ENCODE measurements at places on chromosomes 5 and 9. TPM values are rescaled to one million over a fixed set of nuclear protein-coding genes. Genes with fewer than 3 reads are reported as not detected.

Gene DNAH5
- 4.2 TPM for total RNA-seq

Gene SEMA5A
- total RNA-seq: 0.52 TPM

GRCh38 chr5:107615299-107615817, 55.4 kb downstream of the EFNA5 start:
- H3K36me3 ChIP-seq: peaks cover 14% of the 10 kb centered on the region
- no peak overlapping the region for H3K27ac ChIP-seq
- DNase-seq: no peak
- H3K4me1 ChIP-seq: peaks cover 79% of the 10 kb centered on the region
- no peak overlapping the region for H3K4me3 ChIP-seq

DNA sequence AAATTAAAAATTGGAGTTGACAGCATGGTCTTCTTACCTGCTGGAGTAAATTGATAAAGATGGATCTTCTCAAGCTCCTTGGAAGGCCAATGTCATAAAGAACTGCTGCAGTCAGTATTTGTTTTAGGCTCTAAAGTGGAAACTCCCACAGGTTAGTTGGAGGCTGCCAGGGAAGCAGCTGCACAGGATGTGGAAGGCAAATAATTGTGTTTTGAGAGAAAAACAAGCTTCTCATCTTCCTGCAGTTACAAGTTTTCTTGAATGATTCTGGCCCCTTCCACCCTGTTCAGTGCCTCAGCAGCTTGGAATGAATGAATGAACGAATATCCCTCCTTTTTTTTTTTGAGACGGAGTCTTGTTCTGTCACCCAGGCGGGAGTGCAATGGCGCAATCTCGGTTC, 13.9 kb downstream of the MROH2B start:
- no peaks in the 10 kb centered on the region for H3K27me3 ChIP-seq
- H3K27ac ChIP-seq: no peak overlapping the region
- no peak for DNase-seq
- H3K4me3 ChIP-seq: no peak overlapping the region
- no peaks in the 10 kb centered on the region for H3K36me3 ChIP-seq
- H3K4me1 ChIP-seq: no peaks in the 10 kb centered on the region

- no peaks in the 10 kb centered on the region for H3K4me1 ChIP-seq
- no peaks in the 10 kb centered on the region for H3K36me3 ChIP-seq
- DNase-seq: no peak
- H3K27ac ChIP-seq: no peak overlapping the region
Observed at GRCh38 chr5:63101870-63102269, 523.3 kb downstream of the LRRC70 start.

- peak overlapping the region; percentile 82 for H3K4me3 ChIP-seq
- no peaks in the 10 kb centered on the region for H3K27me3 ChIP-seq
- H3K36me3 ChIP-seq: peaks cover 37% of the 10 kb centered on the region
- no peak overlapping the region for H3K27ac ChIP-seq
Observed at GRCh38 chr5:157745041-157745456, 1.5 kb downstream of the LSM11 start.

DNA sequence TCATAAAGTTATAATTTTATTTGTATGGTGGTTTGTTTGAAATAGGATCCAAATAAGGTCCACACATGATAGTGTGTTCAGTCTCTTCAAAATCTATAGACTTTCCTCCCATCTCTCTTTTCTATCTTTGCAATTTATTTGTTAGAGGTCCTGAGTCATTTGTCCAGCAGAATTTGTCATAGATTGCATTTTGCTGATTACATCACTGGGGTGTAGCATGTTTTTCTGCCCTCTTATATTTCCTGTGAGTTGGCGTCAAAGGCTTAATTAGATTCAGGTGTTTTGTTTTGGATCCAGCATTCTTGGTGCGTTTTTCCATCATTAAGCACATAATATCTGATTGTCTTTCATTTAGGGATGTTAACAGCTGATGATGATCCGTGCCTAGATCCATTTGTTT, 15.0 kb downstream of the CYFIP2 start:
- H3K27me3 ChIP-seq: no peaks in the 10 kb centered on the region
- no peak overlapping the region for H3K27ac ChIP-seq
- DNase-seq: no peak
- no peak overlapping the region for H3K4me3 ChIP-seq

DNA sequence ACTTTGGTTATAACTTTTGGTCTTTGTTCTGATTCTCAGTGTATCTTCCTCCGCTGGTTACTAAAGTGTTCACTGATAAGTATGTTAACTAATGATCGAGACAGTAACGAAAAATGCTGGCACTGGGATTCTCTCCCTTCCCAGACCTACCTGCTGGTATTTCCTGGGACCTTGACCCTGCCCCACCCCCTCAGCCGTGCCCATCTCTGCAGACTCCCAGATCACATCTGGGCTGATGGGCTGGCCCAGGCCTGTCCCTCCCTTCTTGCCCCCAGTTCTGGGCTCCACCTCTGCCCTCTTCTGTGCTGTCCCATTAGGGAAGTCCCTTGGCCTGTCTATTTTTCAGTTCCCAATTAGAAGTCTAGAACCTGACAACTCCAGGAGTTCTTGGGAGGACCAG, 46.9 kb downstream of the NEURL1B start:
- DNase-seq: no peak
- no peak overlapping the region for H3K27ac ChIP-seq
- H3K4me3 ChIP-seq: no peak overlapping the region
- no peaks in the 10 kb centered on the region for H3K36me3 ChIP-seq
- H3K4me1 ChIP-seq: peaks cover 18% of the 10 kb centered on the region

DNA sequence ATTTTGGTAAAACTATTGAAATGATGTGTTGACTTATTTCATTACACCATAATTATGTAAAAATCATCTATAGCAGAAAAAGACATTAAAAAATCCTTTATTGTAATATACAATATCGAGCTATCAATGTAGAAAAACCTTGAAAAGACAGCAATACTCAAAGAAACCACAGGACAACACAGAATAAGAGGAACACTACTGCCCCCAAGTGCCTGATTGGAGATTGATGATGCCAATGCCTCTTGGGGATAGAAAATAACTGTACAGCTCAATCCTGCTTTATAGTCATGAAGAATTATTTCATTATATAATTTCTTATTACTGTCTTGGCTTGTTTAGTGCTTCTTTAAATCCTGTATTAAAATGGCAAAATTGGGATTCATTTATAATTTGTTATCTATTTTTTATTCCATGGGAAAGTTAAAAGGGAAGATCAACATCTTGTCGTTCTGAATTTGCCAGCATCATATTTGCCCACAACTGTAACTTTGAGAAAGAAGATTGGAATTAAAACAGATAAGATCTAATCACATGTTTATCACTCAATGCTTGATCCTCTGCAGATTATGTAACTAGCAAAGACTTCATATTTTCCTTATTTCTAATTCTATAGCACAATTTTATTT, 337.5 kb downstream of the CDH9 start:
- peak; percentile 23 for DNase-seq
- no peak overlapping the region for H3K27ac ChIP-seq
- no peaks in the 10 kb centered on the region for H3K4me1 ChIP-seq
- no peaks in the 10 kb centered on the region for H3K36me3 ChIP-seq

DNA sequence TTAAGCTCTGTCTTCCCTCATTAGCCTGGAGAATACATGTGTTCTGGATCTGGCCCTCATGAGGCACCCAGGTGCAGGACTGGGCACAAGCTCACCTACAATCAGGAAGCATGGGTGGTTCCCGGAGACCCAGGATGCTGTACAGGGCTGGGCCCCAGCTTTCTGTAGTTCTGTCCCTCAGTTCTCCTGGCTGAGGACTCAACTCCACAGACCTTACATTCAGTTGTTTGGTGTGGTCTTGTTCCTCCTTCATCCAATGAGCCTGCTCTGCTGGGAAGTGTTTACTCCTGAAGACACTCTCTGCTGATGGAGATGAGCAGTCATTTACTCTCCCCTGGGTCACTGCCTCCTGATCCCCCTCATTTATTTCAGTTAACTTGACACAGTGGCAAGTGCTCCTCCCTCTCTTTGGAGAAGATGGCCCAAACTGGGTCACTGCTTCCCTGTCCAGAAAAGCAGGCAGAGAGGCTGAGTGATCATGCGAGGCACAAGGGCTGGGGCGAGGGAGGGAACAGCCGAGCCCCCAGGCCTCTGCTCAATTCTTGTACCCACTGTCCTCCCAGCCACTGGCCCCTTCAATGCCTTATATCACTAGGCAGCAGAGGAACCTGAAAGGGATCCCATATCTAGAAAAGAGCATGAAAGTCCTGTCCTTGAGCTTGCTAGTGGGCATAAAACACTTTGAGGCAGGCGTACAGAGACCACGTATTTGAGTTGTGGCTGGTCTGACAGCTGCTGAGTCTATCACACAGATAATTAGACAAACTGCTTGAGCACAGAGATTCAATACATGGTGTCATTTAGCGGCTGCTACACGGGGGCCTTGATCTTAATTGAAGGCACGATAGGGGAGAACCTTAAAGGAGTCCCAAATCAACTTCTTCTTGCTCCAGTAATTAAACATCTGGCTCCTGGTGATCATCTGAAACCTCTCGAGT, 221.7 kb downstream of the FSTL4 start:
- H3K4me3 ChIP-seq: no peak overlapping the region
- H3K36me3 ChIP-seq: no peaks in the 10 kb centered on the region
- DNase-seq: no peak

DNA sequence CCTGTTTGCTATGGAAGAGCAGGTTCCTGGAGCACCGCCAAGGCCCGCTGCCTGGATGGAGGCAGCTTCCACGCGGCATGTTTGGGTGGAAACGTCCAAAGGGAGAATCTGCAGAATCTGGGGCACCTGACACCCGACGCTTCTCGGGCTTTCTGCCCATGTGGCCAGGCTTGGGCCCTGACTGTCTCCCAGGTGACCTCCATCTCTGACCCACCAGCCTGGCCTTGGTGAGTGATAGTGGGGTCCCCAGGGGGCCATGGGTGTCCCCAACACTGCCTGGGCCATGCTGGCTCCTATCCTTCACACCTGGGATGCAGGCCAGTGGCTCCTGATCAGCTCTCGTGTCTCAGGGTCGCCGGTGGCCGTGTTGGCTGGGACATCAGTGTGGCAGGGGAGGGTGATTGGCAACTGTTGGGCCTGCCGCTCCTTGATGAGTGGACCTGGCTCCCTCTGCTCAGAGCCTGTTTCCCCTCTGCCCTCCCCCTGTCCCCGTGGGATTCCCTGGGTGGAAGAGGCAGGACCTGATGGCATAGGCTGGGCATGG, 34.0 kb downstream of the GLT6D1 start:
- H3K4me1 ChIP-seq: no peaks in the 10 kb centered on the region
- no peaks in the 10 kb centered on the region for H3K36me3 ChIP-seq
- DNase-seq: no peak
- peaks cover 24% of the 10 kb centered on the region for H3K27me3 ChIP-seq

Gene SMIM23
- not detected for total RNA-seq

Gene SLC34A1
- 0.64 TPM for total RNA-seq

GRCh38 chr9:126119731-126120130, 206.9 kb upstream of the MVB12B start:
- no peak overlapping the region for H3K27ac ChIP-seq
- peaks cover 81% of the 10 kb centered on the region for H3K27me3 ChIP-seq

GRCh38 chr9:12595400-12595799, 97.8 kb upstream of the TYRP1 start:
- H3K27ac ChIP-seq: no peak overlapping the region
- H3K4me1 ChIP-seq: no peaks in the 10 kb centered on the region
- H3K36me3 ChIP-seq: no peaks in the 10 kb centered on the region
- H3K4me3 ChIP-seq: no peak overlapping the region
- no peak for DNase-seq

Gene ESM1
- total RNA-seq: not detected

DNA sequence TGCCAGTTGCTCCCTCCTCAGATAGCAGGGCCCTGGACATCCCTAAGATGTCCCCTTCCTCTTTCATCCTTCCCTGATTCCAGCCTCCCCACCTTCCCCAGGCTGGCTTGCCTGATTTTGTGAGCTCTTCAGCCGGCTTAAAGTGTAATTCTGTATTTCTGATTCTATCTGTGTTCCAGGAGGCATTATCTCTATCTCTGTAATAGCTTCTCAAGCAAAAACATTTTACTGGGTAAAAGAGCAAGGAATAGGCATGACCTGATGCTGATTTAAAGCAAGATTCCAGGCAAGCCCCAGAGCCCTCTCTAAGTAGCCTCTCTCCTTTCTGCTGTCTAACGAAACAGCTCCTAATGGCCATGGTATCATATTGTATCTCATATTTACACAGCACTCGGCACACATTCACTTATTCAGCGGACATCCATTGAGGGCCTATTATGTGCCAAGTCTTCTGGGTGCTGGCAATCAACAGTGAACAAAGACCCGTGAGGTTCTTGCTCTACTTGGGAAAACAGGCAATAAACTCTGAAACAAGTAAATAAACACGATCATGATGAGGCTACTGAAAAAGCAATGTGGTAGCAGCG, 100.9 kb upstream of the MSX2 start:
- peaks cover 7% of the 10 kb centered on the region for H3K4me1 ChIP-seq
- no peaks in the 10 kb centered on the region for H3K27me3 ChIP-seq
- H3K4me3 ChIP-seq: no peak overlapping the region
- DNase-seq: no peak
- no peaks in the 10 kb centered on the region for H3K36me3 ChIP-seq

DNA sequence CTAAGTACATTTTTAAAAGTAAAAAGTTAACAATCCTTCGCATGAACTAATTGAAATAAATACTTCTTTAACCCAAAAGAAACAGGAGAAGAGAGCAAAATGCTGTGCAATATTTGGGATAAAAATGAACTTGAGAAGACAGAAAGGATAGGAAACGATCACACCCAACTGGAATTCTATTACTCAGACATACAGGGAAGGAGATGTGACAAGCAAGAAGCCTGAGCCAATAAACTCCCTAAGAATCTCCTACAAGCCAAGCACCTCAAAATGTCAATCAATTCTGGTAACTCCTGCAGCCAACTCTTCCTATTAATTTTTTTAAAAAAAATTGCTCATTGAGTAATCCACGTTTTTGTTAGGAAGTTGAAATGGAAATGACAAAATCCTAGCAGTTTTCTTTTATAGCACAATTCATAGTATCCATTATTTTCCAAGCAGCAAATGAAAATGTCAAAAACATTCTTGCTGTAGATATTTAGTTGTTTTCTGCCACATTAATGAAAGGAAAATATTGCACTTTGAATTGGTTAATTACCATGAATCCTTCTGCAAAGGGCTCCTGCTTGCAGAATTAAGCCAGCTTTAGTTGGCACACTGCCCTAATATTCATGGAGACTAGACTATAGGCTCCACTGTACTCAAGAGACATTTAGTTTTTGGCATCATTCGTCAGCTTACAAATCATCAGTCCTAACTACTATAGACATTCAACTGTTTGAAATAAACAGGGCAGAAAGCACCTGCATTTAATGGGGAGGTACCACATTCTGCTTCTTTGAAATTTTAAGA, 89.0 kb downstream of the RFX3 start:
- DNase-seq: no peak
- H3K36me3 ChIP-seq: no peaks in the 10 kb centered on the region
- H3K4me1 ChIP-seq: peaks cover 8% of the 10 kb centered on the region
- no peaks in the 10 kb centered on the region for H3K27me3 ChIP-seq
- no peak overlapping the region for H3K27ac ChIP-seq
- no peak overlapping the region for H3K4me3 ChIP-seq

GRCh38 chr5:77337686-77338085, 127.2 kb downstream of the PDE8B start:
- DNase-seq: no peak
- H3K36me3 ChIP-seq: no peaks in the 10 kb centered on the region
- H3K27ac ChIP-seq: no peak overlapping the region
- H3K27me3 ChIP-seq: no peaks in the 10 kb centered on the region

Gene KIF20A
- 52.6 TPM for total RNA-seq
